ENCODE measurements at places on chromosomes 12 and 14. TPM values are rescaled to one million over a fixed set of nuclear protein-coding genes. Genes with fewer than 3 reads are reported as not detected.

Gene ACTR10
- total RNA-seq = 53.7 TPM

Gene CMA1
- total RNA-seq = not detected

Gene KCNC2
- not detected for total RNA-seq

Gene AVPR1A
- total RNA-seq = not detected

Gene PUS7L
- 25.5 TPM for total RNA-seq

Gene OGFOD2
- 46.6 TPM for total RNA-seq

Gene ORMDL2
- 42.6 TPM for total RNA-seq

Gene DAO
- total RNA-seq = not detected

Gene OLR1
- total RNA-seq = not detected

Gene LMO3
- total RNA-seq = not detected

Gene TMPO
- 160 TPM for total RNA-seq

Gene MYBPC1
- not detected for total RNA-seq

Gene IL31
- total RNA-seq = not detected

Gene CMKLR1
- 0.94 TPM for total RNA-seq

Gene CFL2
- 12.3 TPM for total RNA-seq

Gene PLEKHG7
- not detected for total RNA-seq

Gene C12orf54
- total RNA-seq = not detected

Gene MGP
- 0.49 TPM for total RNA-seq

- DNase-seq = no peak
Measured at GRCh38 chr12:46110223-46110611, 119.8 kb upstream of the SCAF11 start.

DNA sequence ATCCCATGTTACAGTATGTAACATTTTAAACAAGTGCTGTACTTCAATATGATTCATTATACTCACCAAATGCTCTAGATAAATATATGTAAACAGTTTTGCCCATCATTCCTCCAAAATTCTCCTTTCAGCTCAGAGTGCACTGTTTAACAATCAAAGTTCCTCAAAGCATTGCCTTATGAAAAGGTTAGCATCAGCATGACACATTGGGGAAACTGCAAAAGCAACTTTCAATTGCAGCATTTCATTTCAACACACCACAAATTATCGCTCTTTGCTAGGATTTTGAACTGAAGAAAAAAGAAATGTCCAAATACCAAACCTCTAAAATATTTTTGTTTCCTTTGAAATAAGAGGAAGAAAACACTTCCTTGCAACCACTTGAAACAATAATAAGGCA is 413.2 kb downstream of the FLRT2 start:
- no peak for DNase-seq

- no peak for DNase-seq
Measured at GRCh38 chr12:111904446-111904975, 62.5 kb downstream of the MAPKAPK5 start.

GRCh38 chr12:46230306-46230705 is 38.5 kb downstream of the SLC38A1 start:
- DNase-seq = no peak

DNA sequence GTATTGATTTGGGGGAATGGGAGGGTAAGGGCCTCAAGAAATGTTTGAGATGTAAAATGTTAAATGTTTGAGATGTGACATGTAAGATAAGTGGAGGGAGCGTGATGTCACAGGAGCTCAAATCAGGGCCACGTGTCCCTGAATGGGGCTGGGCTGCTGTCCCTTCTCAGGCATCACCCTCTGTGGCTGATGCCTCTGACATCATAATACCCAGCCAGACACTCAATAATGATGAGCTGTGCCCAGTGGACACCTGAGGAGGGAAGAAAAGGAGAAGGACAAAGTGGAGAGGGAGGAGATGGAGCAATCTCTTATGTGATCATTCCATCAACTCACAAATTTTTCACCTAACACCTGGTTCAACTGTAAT is 120.8 kb downstream of the SAMD4A start:
- DNase-seq = no peak

GRCh38 chr14:33709711-33710110 is 241.2 kb downstream of the EGLN3 start:
- no peak for DNase-seq

DNA sequence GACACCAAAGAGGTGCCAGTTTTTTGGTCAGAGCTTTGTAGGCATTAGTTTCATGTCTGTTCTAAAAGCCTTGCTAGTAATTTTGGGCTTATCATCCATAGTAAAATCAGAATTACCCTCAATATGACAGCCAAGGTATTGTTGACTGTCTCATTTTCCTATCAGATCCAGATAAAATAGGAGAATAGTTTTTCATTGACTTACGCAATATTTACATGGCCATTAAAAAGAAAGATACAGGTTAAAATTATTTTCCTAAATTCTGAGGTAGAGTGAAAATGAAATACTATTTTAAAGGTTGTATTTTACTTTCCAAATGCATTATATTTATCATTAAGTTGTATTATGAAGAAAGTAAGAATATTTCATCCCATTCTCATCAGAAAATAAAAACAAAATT is 203.7 kb downstream of the LRFN5 start:
- no peak for DNase-seq

DNA sequence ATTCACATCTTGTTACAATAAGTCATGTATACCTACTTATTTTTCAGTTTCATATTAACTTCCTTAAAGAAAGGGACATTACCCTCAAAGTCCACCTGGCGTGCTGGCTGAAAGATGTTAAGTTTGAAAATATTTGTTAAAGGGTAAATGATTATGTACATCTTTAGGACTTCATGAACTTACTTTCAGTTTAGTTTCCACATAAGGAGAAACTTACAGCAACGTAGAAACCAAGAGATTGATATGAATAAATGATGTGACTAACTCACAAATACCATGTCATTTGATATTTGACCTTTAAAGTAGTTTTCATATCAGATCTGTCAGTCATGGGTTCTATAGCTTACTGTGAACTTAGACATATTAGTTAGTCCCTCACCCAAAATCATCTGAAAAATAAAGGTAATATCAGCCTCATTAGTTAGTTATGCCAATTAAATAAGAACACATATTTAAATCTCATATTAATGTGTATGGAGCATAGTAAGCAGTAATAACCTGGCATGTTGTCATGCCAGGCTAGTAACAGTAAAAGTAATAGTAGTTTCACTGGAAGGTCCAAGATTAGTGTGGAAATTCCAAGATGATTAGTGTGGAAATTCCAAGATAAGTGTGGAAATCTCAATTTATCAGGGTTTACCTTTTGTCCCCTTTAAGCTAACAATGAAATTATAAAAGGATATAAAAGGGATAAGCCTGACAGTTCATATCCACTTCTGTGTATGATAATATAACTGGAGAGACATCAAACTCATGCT is 1.9 kb upstream of the CLEC2D start:
- no peak for DNase-seq

GRCh38 chr12:26845057-26845666 is 12.2 kb upstream of the ITPR2 start:
- no peak for DNase-seq

GRCh38 chr12:95339086-95339788 is 121.6 kb downstream of the VEZT start:
- DNase-seq = no peak

DNA sequence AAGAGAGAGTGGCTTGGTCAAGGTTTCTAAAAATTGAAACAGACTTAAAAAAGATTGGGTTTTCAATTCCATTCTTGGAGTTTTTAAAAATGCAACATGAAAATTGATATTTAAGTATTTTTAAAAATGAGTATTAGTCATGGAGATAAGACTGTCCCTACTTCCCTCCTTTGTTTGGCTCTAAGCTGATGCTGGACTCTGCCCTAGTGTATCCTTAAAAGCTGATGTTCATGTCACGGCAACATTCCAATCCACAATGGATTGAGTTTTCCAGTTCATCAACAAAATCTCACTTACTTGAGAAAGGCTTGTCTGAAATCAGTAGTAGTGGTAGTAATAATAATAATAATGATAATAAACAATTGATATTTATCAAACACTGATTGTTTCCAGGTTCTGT is 119.0 kb upstream of the SLC38A2 start:
- DNase-seq = no peak

DNA sequence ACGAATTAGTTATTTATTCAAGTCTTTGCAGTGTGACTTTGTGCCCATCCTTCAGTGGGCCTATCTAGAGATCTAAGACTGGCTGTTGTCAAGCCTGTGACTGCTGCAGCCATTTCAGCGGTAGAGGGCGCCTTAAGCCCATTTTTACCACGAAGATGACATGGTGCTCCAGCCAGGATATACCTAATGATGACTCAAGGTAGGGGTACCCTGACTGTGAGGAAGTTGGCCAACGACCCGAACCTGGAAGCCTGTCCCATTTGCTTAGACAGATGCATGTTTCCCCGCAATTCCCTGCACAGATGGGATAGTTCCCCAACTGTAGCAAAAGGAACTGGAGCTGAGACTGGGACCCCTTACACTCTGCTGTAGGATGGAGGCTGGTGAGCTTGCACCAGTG is 41.3 kb downstream of the RAB3IP start:
- DNase-seq = no peak

DNA sequence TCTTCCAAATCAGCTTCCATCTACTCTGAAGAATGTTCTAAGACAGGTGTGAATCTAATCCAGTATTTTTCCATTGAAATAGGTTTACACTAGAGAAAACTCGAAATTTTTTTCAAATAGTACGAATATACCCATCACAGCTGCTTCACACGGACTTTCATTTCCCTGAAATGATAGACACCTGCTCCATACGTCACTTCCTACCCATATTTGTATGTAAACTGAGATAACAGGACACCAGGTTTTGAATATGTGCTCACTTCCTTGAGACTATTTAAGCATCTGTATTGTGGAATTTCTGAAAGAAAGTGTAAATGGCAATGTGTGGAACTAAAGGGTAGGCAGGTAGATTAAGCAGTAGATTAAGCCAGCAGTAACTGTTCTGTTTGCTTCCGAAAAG is 13.4 kb upstream of the ITPR2 start:
- no peak for DNase-seq

DNA sequence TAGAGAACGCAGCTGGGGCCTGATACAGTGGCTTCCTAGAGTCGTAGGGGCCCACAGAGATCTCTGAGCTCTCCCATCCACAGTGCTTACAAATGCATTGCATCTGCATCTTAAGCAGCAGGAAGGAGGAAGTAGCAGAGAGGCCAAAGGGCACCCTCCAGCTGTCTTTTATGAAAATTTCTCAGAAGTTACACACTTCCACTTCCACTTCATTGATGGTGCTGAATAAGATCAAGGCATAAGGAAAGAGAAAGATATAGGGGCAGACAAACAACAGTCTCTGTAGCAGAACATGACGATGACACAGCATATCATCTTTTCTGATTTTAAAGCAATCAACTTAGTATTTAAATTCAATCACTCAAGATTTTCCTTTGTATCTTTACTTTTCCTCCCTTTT is 51.6 kb upstream of the ABCC9 start:
- DNase-seq = no peak

- no peak for DNase-seq
Measured at GRCh38 chr14:102684298-102684663, 91.8 kb downstream of the RCOR1 start.

GRCh38 chr12:110860833-110861296 is 14.1 kb downstream of the CCDC63 start:
- DNase-seq = no peak

DNA sequence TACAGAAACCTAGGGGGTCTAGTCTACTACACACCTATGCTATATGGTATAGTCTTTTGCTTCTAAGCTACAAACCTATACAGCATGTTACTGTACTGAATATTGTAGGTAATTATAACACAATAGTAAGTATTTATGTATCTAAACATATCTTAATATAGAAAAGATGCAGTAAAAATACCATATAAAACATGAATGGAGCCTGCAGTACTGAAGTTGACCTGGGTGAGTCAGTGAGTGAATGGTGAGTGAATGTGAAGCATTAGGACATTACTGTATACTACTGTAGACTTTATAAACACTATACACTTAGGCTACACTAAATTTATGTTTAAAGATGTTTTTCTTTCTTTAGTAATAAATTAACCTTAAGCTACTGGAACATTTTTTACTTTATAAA is 13.1 kb upstream of the ABCD2 start:
- no peak for DNase-seq

GRCh38 chr12:51883998-51884675 is 3.8 kb upstream of the ANKRD33 start:
- no peak for DNase-seq

- DNase-seq = no peak
Measured at GRCh38 chr14:61201171-61201570, 80.0 kb downstream of the TMEM30B start.

DNA sequence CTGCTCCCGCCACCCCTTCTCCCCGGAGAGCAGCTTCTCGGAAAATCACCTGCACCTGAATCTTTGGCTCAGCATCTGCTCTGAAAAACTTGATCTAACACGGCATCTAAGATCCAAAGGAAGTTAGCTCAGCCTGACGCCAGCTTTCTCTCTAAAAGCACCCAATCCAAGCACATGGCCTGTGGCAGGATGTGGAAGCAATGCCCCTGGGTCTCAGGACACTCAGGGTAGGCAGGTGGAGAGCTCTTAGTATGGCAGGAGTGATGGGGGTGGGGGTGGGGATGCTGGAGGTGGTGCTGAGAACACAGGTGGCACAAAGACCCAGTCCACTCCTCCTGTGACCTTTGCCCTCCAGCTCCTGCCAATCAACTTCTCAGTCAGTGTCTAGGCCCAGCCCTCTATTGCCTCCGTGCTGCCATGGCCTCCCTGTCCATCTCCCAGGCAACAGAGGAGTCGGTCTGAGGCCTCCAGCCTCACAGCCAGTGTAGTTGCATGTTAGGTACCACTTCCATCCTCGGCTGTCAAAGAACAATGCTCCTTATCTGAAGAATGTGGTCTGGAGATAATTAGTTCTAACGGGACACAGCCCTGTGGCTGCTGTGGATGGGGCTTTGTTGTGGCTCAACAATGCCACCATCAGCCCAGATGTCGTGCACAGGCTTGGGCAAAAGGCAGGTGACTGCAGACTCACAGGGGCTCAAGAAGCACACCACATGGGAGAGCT is 180.0 kb upstream of the C14orf180 start:
- DNase-seq = peak; percentile 56

DNA sequence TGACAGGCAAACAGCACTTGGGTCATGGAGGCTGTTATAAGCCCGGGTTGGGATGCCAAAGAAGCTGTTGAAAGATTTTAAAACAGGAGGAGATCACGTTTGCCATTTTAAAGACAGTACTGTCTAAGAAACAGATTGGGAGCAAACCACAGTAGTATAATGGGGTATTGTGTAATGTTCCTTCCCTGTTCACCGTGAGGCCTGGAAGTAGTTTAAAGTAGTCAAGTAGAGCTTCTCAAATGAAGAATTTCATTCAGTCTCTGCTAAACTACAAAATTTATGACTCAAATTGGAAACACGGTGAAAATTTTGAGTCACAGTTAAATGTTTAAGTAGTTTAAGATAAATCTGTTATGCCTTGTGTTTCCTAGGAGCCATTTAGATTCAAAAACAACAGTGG is 35.8 kb downstream of the ATP2A2 start:
- DNase-seq = no peak

GRCh38 chr14:105891221-105891602 is 364.8 kb downstream of the TMEM121 start:
- DNase-seq = no peak

- DNase-seq = no peak
Measured at GRCh38 chr12:114263056-114263805, 142.7 kb downstream of the TBX5 start.

DNA sequence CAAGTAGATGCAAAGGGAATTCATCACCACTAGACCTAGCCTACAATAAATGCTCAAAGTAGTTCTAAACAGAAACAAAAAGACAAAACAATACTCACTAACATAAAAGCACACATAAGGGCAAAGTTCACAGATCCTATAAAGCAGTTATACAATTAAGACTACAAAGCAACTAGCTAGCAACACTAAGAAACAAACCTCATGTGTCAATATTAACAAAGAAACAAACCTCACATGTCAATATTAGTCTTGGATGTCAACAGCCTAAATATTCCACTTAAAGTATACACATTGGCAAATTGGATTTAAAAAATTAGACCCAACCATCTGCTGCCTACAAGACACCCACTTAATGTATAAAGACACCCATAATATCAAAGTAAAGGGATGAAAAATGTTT is 152.7 kb downstream of the KCNK10 start:
- DNase-seq = no peak
